Renal cortex interstitium (tissue), 15 donors: ENCODE measurements at places on chromosomes 1 and 21.
A peak's percentile ranks its signal among the peaks of the same experiment; 100 is the strongest.

DNA sequence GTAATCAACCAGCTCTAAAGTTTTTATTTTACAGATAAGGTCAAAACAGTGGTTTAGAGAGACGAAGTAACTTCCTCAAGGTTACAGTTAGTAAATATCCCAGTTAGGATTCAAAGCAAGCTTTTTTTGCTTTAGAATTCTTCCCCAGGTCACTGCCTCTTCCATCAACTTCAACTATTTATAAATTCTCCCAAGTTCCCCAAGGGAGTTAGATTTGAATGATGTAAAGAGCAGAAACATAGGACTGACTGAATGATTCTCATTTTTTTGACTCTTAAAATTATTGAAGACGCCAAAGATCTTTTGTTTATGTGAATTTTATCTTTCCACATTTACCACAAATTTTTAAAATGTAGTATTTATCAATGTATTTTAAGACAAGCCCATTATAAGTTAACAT lies 4.1 kb downstream of the POGZ start:
- no peak for DNase-seq

GRCh38 chr1:55039342-55040082 lies at the start of gene PCSK9:
PCSK9 (plus strand) TSS chr1:55039548; CDS start chr1:55039838, 290 bp downstream.
- DNase-seq = peak; percentile 27

- no peak for DNase-seq
These were observed 27.3 kb downstream of the TMEM200B start for GRCh38 chr1:29096231-29096886.

DNA sequence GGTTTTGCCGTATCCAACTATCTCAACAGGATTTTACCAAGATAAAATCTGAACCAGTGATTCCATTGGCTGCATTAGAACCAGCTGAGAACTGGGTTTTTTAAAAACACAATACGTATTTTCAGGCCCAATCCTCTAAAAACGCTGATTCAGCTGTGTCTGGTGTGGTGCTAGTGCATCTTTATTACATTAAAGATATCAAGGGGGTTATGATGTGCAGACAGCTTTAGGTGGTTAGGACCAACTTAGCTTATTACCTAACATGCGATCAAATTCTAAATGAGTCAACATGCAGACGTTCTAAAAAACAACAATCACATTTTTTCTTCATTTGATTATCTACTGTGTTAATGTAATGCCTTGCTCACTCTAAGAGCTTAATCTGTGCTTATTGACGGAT lies 32.0 kb upstream of the EXO1 start:
- no peak for DNase-seq

DNA sequence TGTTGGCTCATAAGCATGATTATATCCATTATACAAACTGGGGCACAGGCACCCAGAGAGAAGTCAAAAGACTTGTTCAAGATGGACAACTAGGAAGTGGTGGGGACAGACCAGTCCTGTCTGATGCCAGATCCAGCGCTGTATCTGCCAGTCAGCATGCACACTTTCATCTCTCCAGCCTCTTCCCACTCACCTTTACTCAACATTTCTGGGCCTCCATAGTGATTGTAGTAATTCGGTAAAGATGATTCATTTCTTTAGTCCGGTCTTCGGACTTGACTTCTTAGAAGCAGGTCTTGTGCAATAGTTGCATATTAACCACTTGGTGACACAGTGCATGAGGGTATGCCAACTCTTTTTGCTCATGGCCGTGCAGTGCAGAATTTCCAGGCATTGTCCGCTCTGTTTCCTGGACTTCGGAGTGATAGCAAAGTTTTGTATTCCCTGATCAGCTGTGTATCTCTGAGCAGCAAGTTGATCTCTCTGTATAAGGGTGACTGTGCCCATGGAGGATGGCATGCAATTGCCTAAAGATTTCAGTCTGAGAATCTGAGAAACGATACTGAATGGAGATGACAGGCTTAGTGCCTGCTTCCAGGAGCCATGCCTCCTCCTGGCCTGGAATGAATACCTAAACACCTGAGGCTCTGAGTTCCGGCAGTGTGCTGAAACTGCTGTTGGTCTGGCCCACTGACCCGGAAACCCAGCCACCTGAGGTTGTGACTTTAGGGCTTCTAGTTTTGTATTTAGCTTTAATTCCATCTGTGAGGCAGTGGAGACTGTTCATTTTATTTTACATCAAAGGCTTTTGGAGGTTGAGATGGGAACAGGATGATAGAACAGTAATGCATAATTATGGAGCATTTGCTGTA lies 39.0 kb downstream of the GALNT2 start:
- no peak for DNase-seq

- DNase-seq = no peak
These were observed 17.4 kb downstream of the TNFRSF1B start for GRCh38 chr1:12184008-12184681.

DNA sequence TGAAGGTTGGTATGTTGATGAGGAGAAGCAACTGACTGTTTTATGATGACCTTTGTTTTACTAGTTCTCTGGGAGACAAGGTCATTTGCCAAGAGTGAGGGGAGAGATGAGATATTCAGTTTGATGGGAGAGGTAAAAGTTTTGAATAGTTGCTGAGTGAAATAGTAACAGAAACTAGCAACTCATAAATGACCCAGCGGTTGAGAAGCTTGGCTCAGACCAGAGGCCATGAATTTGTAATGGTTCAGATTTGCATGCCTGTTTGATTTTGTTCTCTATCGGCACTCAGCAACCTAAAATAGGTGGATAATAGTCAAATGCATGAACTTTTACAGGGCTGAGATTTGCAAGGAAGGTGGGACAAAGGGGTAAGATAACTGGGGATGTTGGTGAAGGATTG lies 6.6 kb downstream of the CCDC30 start:
- no peak for DNase-seq

- DNase-seq = no peak
These were observed 66.3 kb downstream of the GLUL start for GRCh38 chr1:182325339-182325738.

- DNase-seq = no peak
These were observed 415.2 kb upstream of the DAB1 start for GRCh38 chr1:57839067-57839466.

GRCh38 chr1:17984583-17984982 lies 123.0 kb upstream of the IGSF21 start:
- peak; percentile 3 for DNase-seq

GRCh38 chr21:37916310-37917051 lies at the start of gene KCNJ6:
KCNJ6 (minus strand) TSS chr21:37916457; CDS start chr21:37840682, 75,775 bp downstream.
- peak; percentile 62 for DNase-seq

DNA sequence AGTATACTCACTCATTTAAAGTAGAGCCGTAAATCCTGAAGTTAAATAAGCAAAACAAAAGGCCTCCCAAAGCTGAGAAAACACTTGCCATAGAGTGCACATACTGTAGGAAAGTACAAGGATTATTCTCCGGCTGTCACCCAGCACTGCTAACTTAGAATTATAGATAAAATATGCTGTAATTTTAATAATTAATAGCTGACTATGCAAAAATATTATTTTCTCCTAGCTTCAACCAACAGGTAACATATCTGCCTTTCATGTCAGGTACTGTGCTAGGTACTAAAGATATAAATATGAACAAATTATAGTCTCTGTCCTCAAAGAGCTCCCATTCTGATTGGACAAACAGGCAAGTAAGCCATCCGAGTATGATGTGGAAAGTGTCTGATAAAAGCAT lies 233.2 kb downstream of the FGGY start:
- DNase-seq = no peak

DNA sequence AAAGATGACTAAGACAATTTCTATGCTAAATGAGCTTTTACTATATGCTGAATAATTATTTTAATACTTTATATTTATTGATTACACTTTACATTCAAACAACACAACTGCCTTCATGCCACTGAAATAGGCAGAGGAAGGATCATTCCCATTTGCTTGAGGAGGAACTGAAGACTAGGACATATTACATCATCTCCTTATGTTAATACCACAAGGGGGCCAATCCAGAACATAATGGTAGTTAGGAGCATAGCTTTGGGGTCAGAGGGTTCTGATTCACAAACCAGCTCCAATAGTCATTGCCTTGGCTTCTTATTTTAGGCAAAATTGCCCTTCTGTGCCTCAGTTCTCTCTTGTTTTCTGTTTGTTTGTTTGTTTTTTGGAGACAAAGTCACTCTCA lies 306.5 kb downstream of the KCNH1 start:
- DNase-seq = no peak

DNA sequence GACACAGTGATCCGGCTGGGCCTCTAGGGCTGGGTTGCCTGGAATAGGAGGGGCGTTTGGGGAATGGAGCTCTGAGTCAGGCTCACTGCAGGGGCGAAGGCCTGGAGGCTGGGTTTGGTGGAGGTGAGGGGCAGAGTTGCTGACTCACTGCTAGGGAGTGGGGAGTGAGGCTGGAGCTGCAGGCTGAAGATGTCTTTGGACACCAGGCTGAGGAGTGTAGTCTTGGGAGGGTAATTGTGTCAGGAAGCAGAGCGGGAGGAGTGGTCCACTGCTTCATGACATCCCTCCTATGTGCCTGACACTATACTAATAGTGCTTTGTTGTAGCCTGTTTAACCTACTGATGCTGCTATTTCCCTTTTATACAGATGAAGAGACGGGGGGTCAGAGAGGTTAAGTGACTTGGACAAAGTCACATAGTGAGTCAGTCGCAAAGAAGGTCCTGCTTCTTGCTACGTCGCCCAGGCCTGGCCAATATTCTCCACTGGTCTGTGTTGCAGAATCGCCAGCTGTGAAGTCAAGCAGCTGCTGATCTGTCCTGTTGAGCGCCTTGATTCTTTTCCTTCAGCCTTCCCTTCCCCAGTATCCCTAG lies 13.6 kb downstream of the ACTL8 start:
- no peak for DNase-seq

GRCh38 chr1:94579876-94580294 lies 38.3 kb upstream of the F3 start:
- no peak for DNase-seq
